HTR-8/SVneo (cell line): ENCODE measurements at places on chromosomes 5 and 9.
A peak's percentile ranks its signal among the peaks of the same experiment; 100 is the strongest.

DNA sequence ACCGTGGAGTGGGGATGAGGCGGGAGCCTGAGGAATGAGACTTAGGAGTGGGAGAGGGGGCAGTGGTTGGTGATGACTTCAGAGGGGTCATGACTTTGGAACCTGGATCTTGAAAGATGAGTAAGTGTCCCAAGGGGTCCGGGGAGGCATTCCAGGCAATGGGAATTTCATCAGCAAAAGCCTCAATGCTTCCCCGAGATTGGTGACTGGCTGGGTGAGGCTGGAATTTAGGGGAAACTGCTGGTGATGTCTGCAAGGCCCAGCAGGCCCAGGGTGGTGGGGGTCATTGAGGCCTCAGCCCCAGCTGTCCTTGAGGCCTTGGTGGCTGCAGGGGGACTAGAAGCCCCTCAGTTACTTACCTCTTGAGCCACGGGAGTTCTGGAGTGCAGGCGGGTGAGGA, 7.5 kb downstream of the NDST1 start:
- no peak for DNase-seq

DNA sequence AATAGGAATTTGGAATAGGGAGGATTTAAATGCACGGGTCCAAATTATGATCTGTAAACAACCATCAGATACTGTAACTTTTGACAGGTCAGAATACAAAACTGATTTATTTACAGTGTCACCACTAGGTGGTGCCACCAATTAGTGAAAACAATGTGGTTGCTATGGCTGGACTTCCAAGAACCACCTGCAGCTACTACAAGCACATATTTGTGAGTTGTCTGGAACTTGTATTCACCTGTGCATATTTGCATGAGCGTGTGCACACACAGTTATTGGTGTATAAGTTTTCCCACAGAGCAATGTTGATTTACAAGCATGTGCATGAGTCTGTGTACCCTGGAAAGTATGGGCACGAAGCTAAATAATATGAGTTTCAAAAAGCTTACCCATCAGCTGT, 3.0 kb upstream of the HRCT1 start:
- peak; percentile 45 for DNase-seq

GRCh38 chr5:54689411-54690251, 172.1 kb downstream of the SNX18 start:
- DNase-seq, result no peak

DNA sequence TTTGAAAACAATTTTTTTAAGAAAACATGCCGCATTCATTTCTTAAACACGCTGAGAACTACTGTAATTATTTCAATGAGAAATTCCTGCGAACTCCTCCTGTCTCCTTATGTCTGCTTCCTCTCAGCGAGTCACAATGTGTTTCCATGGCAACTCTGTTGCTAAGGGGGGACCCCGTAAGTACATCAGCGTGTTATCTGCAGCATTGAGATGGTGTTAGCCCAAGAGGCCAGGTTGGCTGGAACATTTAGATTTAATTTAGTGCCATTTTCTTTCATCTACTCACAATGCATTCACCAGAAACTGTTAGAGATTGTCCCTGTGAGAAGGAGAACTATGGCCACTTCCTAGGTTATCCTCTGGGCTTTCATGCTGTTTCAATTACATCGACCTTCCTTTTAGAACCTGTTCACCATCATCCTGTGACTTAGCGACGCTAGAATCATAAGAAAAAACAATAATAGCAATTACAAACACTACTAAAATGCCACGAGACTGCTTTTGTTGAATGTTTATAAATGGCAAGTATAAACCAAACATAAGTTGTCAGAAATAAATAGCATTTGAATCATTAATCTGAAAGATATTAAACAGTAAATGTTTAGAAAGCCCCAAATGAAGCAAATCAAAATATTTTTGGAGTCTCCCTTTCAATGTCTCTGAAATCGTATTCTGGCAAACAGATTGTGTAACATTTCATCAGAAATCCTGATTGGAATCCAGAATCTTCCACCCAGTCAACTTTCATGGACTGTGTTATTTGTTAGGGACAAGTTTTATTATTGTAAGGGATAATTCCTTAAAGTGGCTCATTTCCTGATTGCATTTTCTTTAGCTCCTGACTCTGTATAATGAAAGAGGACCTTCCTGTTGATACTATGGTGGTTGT, 39.7 kb upstream of the SHC3 start:
- no peak for DNase-seq

- DNase-seq, result peak; percentile 23
Measured at GRCh38 chr5:12522116-12522515, 617.9 kb upstream of the CTNND2 start.

DNA sequence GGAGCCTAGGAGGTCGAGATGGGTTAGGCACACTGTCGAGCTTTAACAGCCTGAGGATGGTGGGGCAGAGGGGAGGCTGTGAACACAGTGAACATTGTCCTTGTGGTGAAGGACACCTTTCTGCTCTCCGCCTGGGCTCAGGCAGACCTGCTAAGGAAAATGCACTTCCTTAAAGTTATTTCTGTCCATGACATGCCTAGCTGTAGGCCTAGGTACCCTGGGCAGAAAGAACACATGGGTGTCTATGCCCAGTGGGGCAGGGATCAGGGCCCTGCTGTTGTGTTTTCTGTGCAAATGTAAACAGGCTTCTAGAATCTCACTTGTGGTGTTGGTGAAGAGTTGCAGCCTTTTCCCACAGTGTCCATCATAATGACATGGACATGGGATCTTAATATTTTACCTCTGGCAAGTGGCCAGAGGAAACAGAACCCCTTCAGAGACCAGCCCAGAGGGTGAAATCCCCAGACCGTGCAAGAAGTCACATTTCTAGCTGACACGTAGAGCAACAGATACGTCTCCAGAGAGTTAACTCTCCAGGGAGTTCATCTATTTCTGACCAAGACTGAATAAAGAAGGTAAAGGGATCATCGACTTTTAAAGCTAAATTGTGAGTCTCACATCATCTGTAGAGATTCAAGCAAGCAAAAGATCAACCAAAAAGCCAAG, 79.2 kb downstream of the C9orf152 start:
- DNase-seq, result no peak

DNA sequence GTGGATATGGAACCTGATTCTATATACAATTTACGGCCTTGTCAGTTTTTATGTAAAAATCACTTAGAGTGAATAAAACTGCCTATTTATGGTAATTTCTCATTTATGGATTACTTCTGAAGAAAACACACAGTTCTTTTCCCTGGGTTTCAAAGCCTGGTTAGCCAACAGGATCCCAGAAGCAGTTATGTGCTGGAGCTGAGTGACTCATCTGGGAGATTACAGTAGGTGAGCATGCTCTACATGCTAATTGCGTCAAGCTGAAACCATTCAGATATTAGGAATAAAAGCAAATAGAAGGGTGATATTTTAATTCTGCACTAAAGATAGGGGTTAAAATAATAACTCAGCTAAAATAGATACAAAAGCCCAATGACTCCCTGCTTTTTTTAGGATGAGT, 47.8 kb downstream of the PDE4D start:
- no peak for DNase-seq
